Anterior cingulate cortex (tissue), 58 donors: ENCODE measurements at places on chromosomes 3 and 15.
A peak's percentile ranks its signal among the peaks of the same experiment; 100 is the strongest.

DNA sequence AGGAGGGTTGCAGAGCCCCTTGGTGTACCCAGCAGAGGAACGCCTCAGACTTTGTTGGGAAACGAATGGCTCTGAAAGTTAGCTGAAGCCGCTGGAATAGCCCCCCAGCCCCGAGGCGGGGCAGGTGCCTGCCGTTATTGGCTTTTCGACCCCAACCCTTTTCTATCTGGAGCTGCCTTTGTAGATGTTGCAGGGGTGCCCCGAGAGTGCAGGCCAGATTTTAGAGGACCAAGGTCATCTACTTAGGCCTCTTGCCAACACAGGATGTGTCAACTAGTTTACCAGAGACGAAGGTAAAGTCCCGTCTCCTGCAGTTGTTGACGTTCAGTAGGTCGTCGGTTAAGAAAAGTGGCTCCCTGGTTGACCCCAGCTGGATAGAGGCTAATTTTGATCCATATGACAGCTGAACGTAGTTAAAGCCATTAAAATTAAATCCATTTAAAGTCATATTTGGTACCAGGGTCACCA, 579 bp upstream of the UBE3A start:
- no peak for DNase-seq

DNA sequence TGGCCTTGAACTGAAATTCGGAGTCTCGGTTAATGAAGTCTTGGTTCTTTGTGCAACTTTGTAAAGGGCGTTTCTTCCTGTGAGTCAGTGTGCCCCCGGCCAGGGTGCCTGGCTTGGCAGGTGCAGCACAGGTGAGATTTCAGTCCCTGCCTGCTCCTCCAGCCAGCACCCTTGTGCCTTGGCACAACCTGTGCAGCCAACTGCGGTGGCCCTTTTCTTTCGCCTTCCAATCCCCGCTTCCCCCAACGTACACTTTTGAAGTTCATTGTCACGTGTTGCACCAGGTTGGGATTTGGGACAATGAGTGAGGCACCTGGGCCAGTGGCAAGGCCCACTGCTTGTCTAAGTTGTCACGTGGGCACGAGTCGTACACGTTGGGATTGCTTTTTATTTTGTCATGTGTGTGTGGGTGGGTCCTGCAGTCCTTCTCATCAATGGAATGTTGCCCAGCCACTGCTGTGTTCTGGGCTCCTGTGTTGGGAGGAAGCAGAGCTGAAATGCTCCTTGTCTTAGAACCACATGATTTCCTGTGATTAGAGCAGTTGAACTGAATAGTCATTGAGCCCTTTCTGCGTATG, 242.9 kb upstream of the BHLHE40 start:
- no peak for DNase-seq

DNA sequence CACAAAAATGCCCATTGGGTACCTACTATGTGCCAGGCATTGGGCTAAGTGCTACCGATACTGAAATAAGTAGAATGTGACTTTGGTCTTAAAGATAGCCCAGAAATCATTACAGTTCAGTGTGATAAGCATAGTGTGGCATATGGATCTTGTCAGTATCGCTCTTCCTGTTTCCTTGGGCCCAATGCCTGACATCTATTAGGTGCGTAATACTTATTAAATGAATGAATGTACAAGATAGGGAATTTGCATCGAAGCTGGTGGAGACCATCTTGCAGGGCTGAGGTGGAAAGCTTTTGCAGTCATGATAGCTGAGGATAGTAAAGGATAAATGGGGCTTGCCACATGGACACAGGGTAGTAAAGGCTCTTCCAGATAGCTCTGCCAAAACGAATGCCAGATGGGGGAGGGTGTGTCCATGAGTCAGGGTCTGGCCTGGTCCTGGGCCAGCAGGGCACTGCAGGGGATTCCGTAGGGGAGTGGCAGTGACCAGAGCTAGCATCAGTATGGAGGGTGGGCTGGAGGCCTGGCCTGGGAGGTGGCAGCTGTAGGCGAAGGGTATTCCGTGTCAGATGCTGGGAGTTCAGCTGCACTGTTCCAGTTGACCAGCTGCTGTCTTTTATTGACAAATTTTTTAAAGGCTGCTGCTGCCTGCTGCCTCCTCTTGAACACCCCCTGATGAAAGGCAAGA, 23.5 kb downstream of the TSEN2 start:
- no peak for DNase-seq

DNA sequence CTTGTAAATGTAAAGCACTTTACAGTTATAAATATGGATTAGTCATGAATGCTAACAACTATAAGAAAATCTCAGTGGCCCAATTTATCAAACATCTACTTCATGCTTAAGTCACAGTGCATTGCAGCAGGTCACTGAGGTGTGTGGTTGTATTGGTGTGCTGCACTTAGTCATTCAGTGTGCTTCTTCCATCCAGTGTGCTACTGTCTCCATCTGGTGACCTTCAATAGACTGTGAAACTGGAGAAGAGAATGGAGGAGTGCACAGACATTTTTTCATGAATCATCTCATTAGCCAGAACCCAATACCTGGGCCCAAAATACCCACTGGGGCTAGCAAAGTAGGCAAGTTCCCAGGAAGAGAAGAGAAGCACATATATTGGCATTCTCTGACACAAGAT, 199.6 kb downstream of the SHOX2 start:
- no peak for DNase-seq

GRCh38 chr3:132395126-132395525, 22.2 kb upstream of the DNAJC13 start:
- no peak for DNase-seq

GRCh38 chr15:96225642-96226259, 104.7 kb upstream of the NR2F2 start:
- DNase-seq = no peak

DNA sequence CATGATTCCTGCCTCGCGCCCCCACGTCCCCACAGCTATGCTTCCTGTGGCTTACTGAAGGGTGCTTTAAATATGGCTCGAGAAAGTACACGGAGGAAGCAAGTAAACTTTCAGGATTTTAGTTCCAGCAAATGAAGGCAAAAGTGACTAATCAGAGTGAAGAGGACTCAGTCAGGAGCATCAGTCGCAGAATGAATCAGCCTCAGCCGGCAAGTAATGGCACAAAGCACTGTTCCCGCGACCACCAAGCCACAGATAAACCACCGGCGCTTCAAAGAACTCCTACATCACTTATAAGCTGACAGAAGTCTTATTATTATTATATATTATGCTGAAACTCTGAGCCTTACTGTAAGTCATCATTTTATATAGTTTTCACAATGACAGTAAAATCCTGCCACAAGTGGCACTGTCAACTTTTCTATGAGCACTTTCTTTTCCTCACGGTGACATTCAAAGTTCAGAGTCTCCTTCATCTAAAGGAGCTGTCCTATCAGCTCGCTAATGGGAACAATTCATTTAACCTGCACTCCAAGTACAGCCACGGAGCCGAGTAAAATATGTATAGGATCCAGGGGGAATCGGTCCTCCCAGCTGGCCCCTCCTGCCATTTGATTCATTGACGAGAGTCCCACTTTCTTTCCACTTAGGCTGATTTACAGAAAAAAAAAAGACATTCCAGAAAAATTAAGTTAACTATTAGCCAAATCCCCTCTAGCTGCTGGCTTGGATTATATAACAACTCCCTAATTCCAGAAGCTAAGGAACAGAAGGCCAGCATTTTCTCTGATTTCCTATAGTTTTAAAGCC, 217.0 kb upstream of the ICE2 start:
- DNase-seq = no peak

DNA sequence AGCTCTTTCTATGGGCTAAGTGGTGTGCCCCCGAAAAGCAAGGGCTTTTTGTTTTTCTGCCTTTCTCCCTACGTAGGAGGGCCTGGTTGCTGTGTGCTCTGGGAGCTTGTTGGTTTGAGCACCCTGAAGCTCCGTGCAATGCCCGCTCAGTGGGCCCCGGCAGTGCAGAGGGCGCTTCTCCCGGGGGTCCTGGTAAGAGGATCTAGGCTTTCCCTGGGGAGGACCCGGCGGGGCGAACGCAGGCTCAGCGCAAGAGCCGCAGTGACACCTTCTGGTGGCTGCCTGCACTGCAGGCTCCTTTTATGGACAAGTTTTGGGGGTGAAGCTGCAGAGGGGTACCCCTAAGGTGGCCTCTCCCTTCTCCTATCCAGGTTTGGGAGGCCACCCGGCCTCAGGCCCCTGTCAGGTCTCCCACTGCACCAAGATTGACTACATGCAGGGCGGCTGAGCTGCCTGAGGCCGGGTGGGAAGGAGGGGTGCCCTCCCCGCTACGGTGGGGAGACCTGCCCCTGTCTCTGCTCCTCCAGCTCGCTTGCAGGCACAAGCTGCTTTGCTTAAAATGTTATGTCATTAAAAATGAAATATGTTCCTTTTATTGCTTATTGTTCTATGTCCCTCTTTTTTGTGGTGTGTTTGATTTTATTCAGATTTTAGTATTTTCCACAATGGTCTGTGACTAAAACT, 387.9 kb downstream of the GABRG3 start:
- DNase-seq = peak; percentile 13

GRCh38 chr3:95212117-95212516, 1149.3 kb downstream of the NSUN3 start:
- DNase-seq = no peak

DNA sequence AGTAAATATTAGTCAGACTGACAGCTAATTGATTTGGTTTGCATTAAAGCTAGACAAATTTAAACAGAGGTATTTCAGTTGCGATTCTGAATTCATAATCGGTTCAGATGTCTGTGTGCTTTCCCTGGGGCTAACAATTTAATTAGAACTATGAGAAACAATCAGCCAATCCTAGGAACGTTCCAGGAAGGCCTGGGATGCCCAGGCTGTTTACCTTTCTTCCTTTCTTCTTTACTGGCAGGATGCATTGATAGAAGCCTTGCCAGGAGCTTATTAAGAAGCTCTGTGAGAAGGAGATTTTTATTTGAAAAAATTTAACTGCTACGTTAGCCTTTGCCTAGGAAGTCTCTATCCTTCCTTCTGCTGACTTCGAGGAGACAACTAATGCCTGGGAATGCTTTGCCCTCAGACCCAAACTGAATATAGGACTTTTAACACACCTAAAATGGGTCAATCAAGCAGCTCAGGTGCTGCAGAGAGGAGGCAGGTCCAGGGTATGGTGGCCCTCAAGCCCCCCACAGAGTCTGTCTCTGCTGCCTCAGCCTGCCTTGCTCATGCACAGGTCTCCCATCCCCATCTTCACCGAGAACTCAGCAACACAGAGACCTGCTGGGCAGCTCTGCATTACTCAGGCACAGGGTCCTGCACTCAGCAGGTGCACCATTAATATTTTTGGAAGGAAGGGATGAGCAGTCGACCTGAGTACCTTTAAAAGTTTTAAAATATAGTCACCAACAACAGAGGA, 48.5 kb downstream of the PCSK6 start:
- DNase-seq = no peak

GRCh38 chr3:30521156-30521715, 85.2 kb upstream of the TGFBR2 start:
- no peak for DNase-seq

GRCh38 chr3:72492240-72492639, 356.0 kb downstream of the SHQ1 start:
- no peak for DNase-seq

DNA sequence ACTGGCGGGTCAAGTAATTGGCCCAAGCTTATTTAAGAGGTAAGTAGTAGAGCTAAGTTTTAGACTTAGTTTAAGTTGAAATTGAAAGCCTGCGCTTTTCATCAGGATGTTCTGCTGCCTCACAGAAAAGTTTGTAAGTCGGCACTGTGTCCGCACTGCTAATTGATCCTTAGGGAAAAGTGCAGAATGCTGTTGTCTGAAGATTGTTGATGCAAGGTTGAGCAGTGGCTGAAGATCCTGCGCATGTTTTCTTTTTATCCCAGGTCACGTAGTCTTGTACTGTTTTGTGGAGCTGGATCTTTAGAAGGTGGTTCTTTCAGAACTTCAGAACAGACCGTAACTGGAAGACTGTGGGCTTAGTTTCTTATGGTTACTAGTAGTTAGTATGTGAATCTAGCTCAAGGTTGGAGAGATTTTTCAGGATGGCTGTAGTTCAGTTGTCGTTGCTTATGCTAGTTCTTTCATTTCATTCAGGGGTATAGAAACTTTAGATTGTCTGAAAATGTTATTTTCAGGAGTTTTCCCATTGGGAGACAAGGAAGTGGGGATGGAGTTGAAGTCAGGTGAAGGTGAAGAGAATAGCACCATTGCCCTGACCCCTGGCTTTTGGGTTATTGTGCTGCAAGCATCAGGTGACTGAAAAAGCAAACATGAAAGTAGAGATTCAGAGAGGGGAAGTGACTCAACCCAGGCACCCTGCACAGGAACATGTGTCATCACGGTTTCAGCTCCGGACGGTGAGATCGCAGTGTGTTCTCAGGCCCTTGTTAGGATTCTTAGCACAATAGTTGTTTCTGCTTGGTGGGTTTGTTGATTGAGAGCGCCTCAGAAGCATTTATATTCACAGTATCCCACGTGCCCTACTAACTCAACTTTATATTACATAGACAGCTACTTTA, 32.8 kb downstream of the AKAP13 start:
- no peak for DNase-seq

- DNase-seq = no peak
Observed at GRCh38 chr3:194541483-194541882, 54.7 kb upstream of the ATP13A3 start.

DNA sequence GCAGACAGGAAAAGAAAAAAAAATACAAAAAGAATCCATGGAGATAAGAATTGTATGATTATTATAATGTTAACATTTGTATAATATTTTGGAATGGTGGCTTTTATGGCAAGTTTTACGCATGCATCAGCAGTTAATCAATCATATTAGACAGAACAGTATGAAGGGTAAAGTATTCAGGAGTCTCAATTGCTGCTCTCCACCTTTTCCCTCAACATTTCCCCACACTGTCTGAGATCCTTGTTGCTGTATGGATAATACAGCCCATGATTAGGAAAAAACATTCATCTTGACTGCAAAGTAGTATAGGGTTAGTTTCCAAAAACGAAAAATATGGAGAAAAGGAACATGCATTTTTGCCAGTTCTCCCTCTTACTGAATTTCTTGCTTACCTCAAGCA, 755.3 kb upstream of the ARPP21 start:
- DNase-seq = no peak

DNA sequence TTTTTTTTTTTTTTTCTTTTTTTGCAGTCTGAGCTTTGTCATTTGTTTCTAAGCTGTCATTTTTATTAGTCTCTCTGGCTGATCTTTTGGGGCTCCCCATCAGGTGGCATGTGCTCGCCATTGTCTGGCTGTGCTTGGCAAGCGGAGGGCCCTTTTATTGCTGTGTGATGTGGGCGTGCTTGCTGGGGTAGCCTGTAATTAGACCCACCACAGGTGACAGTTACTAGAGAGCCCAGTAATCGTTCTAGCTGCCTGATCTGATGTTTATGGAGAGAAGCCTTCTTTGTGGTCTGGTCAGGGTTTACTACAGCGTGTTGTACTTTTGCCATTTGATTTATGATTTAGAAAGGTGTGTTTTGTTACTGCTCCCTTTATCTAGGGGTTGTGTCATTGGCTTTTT, 179.9 kb downstream of the MCTP2 start:
- no peak for DNase-seq

GRCh38 chr15:32718821-32719716, 1.3 kb downstream of the GREM1 start:
- no peak for DNase-seq

GRCh38 chr3:59995563-59995962, 945.7 kb upstream of the CFAP20DC start:
- no peak for DNase-seq

DNA sequence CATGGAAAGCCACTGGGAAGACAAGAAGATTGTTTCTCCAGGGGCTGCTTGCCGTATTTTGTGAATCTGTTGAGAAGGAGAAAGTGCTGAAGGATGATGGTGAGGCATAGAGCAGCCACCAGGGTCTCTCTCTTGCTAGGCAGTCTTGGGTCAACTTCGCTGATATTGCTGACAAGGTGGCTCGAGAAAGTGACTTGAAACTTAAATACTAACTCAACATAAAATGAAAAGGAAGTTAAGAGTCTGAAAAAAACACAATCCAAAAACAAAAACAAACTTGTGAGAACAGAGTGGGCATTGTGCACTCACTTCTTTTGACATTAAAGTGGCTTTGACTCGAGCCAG, 90.1 kb downstream of the CHST2 start:
- DNase-seq = no peak
